ENCODE measurements at places on chromosomes 6 and 20.

- H3K27me3 ChIP-seq, result peaks cover 21% of the 10 kb centered on the region
- DNase-seq, result no peak
- H3K27ac ChIP-seq, result no peak overlapping the region
- H3K4me1 ChIP-seq, result no peaks in the 10 kb centered on the region
Observed at GRCh38 chr20:47859278-47859677, 74.0 kb upstream of the SULF2 start.

GRCh38 chr6:170434117-170434820, 118.8 kb downstream of the PSMB1 start:
- no peak for DNase-seq
- no peaks in the 10 kb centered on the region for H3K4me1 ChIP-seq
- no peak overlapping the region for H3K27ac ChIP-seq

DNA sequence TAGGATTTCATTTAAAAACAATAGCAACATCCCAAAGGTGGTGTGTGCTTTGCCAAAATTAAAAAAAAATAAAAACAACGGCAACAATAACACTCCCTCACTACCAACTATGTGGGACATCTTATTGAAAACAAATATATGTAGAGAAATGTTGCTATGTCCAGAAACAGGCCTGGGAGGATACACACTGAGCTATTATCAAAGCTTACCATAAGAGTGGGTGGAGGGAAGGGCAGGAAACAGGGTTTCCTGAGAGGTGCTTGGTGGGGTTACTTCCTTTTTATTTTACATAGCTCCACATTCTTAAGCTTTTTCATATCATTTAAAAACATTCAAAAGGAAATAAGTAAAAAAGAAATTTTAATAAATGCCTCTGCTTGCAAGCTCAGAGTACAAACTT, 150.0 kb upstream of the RIPOR2 start:
- no peaks in the 10 kb centered on the region for H3K27me3 ChIP-seq
- peak; percentile 36 for DNase-seq
- H3K4me1 ChIP-seq, result peaks cover 32% of the 10 kb centered on the region

GRCh38 chr20:33551778-33552177, 61.9 kb downstream of the CBFA2T2 start:
- no peaks in the 10 kb centered on the region for H3K27me3 ChIP-seq
- DNase-seq, result no peak
- peaks cover 26% of the 10 kb centered on the region for H3K4me1 ChIP-seq
- no peaks in the 10 kb centered on the region for H3K36me3 ChIP-seq

- H3K27ac ChIP-seq, result no peak overlapping the region
- H3K27me3 ChIP-seq, result peaks cover 43% of the 10 kb centered on the region
- H3K36me3 ChIP-seq, result no peaks in the 10 kb centered on the region
Observed at GRCh38 chr6:34110610-34111009, 35.3 kb downstream of the GRM4 start.

- H3K4me1 ChIP-seq, result no peaks in the 10 kb centered on the region
- H3K27ac ChIP-seq, result no peak overlapping the region
- peaks cover 11% of the 10 kb centered on the region for H3K27me3 ChIP-seq
- no peaks in the 10 kb centered on the region for H3K36me3 ChIP-seq
- no peak for DNase-seq
Observed at GRCh38 chr20:38890497-38890818, 35.8 kb upstream of the FAM83D start.

DNA sequence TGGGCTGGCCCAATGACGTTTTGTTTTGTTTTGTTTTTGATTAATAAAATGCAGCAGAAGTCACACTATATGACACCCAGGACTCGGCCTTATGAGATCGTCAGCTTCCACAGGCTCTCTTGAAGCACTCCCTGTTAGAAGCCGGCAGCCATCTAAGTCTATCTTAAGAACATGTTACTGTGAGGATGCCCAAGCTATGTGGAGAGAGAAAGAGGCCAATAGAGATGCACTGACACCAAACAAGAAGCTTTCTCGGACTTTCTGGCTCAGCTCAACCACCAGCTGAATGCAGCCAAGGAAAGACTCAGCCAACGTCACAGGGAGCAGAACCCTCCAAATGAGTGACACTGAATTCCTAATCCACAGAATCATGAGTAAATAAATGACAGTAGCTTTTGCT, 14.0 kb downstream of the SGK1 start:
- H3K27me3 ChIP-seq, result no peaks in the 10 kb centered on the region
- no peak overlapping the region for H3K27ac ChIP-seq
- H3K36me3 ChIP-seq, result no peaks in the 10 kb centered on the region
- DNase-seq, result no peak

GRCh38 chr6:37473364-37474095, 26.2 kb downstream of the CCDC167 start:
- H3K36me3 ChIP-seq, result peaks cover 18% of the 10 kb centered on the region
- H3K4me3 ChIP-seq, result no peak overlapping the region
- H3K4me1 ChIP-seq, result no peaks in the 10 kb centered on the region
- no peak overlapping the region for H3K27ac ChIP-seq

GRCh38 chr20:19668418-19668817, 89.6 kb upstream of the RIN2 start:
- no peak for DNase-seq
- H3K27me3 ChIP-seq, result no peaks in the 10 kb centered on the region
- H3K27ac ChIP-seq, result no peak overlapping the region
- no peak overlapping the region for H3K4me3 ChIP-seq

- no peaks in the 10 kb centered on the region for H3K27me3 ChIP-seq
- no peak overlapping the region for H3K4me3 ChIP-seq
- no peak overlapping the region for H3K27ac ChIP-seq
- DNase-seq, result no peak
- no peaks in the 10 kb centered on the region for H3K36me3 ChIP-seq
- H3K4me1 ChIP-seq, result no peaks in the 10 kb centered on the region
Observed at GRCh38 chr6:98593676-98594075, 240.7 kb upstream of the POU3F2 start.

GRCh38 chr6:26594131-26594498, 2.6 kb upstream of the ABT1 start:
- no peak overlapping the region for H3K4me3 ChIP-seq
- H3K4me1 ChIP-seq, result peaks cover 7% of the 10 kb centered on the region
- H3K36me3 ChIP-seq, result peaks cover 10% of the 10 kb centered on the region
- H3K27me3 ChIP-seq, result no peaks in the 10 kb centered on the region

DNA sequence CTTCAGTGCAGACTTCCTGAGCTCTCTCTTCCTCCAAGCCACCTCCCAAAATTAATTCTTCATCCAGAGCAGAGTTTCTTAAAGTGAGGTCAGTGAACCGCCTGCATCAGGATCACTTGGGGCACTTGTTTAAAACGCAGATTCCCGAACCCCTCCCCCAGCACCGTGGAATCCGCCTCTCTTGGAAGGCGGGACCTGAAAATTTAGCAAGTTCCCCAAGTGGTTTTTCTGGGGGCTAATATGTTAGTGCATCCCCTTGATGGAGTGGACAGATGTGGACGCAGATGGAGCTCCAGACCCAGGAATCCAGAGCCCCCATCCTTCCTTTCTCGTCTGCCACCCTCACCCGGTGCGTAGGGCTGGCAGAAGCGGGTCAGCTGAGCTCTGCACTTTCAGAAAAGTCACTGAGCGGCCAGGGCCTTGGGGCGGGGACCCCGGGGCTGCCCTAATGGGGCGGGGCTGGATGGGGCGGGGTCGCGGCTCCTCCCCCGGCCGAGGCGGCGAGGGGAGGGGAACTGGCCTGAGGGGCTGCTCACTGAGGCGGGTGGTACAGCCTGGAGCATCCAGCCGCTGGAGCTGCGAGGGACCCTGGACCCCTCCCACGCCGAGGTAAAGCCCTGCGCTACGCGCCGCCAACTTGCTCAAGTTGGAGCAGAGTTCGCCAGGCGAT, at the start of the genes DEFB124 and REM1:
TSS of gene DEFB124 (minus strand) at position 370 of the 670 bp plus-strand sequence. CDS start 2,114 bp downstream, outside the sequence.
TSS of gene REM1 (plus strand) at position 531 of the 670 bp plus-strand sequence. CDS start 1,158 bp downstream, outside the sequence.
- H3K4me3 ChIP-seq, result no peak within 1 kb of the TSS
- DNase-seq, result no peak
- no peak within 1 kb of the TSS for H3K27ac ChIP-seq
- no peaks in the 10 kb centered on the region for H3K4me1 ChIP-seq
- H3K36me3 ChIP-seq, result no peaks in the 10 kb centered on the region

- H3K4me3 ChIP-seq, result no peak overlapping the region
- peak; percentile 17 for DNase-seq
- H3K36me3 ChIP-seq, result no peaks in the 10 kb centered on the region
- no peak overlapping the region for H3K27ac ChIP-seq
- no peaks in the 10 kb centered on the region for H3K4me1 ChIP-seq
- peaks cover 28% of the 10 kb centered on the region for H3K27me3 ChIP-seq
Observed at GRCh38 chr6:51678905-51679620, 408.4 kb downstream of the PKHD1 start.

DNA sequence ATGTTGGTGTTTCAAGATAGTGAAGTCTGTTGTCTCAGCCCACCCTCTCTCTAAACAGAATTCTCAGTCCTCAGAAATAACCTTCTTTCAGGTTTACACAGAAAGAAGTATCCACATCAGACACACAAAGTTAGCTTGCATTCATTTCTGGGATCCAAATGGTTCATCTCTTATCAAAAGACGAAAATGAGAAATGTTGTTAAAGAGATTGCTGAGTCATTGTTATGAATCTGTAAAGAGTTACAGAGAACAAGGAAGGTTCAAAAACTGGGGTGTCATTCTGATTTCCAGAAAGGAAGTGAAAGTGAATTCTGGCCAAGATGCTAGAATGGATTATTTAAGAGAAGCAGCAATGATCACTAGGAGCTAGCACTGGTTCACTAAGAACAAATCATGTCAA, 90.5 kb upstream of the ATXN1 start:
- H3K27ac ChIP-seq, result peak overlapping the region; percentile 6
- no peaks in the 10 kb centered on the region for H3K36me3 ChIP-seq
- DNase-seq, result no peak
- peaks cover 39% of the 10 kb centered on the region for H3K4me1 ChIP-seq
